ENCODE measurements at places on chromosomes 5 and 9.

DNA sequence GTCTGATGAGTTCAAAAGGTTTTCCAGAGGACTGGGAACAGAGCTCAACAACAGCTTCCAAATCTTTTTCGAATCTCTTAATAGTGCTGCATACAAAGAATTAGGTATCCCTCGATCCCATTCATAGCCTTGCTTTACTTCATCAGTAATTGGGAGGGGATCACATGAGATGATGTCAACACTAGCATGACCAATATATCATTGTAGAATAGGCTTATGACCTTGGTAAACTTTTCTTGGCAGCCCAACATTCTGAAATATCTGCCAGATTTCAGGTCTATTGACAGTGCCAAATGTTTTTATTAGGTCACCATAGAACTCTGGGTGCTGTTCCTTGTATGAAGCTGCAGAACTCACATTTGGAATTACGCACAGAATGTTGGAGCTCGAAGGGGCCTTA, 228.9 kb downstream of the FGF10 start:
- no peak for DNase-seq

- no peak for DNase-seq
Measured at GRCh38 chr5:159668556-159668955, 247.7 kb upstream of the ADRA1B start.

DNA sequence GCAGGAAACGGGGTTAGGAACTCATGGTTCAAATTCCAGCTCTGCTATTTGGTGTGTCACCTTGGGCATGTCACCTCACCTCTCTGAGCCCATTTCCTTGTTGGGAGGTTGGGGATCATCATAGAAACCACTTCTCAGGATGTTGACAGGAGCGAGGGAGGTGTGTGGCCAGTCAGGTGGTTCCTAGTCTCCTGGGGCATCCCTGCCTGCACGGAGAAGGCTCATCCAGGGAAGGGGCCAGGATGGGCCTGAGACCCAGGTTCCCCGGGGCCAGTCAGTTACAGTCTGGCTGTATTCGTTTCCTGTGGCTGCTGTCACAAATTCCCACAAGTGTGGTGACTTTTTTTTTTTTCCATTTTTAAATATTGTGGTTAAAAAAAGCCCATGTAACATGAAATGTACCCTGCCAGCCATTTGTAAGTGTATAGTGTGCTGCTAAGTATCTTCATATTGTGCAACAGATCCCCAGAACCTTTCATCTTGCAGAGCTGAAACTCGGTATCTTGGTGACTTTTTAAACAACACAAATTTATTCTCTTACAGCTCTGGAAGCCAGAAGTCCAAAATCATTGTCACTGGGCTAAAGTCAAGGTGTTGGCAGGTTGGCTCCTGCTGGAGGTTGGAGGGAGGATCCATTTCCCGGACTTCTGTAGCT, 78.7 kb upstream of the UNC5A start:
- no peak for DNase-seq

GRCh38 chr5:45847877-45848276, 151.7 kb upstream of the HCN1 start:
- no peak for DNase-seq

GRCh38 chr9:76896035-76896434, 9.9 kb downstream of the PRUNE2 start:
- DNase-seq = no peak

DNA sequence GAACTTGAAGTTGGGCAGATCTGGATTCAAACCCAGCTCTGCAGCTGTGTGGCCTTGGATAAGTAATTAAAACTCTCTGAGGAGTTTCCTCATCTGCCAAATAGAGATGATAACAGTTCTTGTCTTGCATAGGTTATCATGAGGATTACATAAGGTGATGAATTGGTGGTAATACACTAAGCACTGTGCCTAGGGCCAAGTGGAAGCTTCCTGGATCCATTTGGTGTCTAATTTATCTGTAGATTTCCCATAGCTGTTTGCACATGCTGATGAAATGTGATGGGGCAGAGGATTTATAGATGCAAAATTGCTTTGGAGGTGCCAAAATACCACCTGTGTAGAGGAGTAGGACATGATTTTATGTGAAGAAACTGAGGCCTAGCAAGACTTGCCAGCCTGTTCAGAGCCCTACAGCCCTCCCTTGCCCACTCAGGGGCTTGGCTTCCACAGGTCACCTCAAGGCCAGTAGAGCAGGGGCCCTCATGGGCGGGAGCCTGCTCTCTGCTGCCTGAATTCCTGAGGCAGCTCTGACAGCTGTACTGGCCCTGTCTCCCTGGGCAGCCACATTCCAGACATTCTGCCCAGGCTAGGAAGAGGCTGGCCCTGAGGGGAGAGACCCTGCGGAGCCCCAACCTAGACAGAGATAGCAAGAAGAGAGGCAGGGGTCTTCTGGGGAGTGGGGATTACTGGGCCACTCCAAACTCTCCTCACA, 5.9 kb upstream of the FAT2 start:
- DNase-seq = no peak

GRCh38 chr5:39605588-39606575, 181.1 kb upstream of the DAB2 start:
- DNase-seq = no peak

DNA sequence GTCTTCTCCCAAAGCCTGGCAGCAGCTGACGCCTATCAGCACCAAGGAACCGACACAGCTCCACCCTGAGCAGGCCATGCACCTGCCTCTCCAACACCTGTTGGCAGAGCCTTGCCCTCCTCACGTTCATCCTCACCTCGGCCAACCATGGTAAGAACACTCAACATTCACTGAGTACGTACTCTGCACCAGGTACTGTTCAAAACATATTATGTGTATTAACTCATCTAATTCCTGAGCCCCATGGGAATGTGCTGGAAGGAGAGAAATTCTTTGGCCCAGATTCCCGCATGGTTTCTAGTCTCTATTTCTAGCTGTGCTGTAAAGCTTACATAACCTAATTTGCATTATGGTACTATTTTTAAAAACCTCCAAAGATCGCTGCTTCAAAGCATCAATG, 86.1 kb downstream of the GPR21 start:
- DNase-seq = no peak

- no peak for DNase-seq
Measured at GRCh38 chr9:135890190-135891026, 16.9 kb downstream of the CAMSAP1 start.

GRCh38 chr9:134716067-134716466, 74.5 kb downstream of the COL5A1 start:
- DNase-seq = no peak

All from cortex of kidney (tissue), 1 donor.